Body of pancreas (tissue), 4 donors: ENCODE measurements at places on chromosomes 7 and 10.
A peak's percentile ranks its signal among the peaks of the same experiment; 100 is the strongest.

DNA sequence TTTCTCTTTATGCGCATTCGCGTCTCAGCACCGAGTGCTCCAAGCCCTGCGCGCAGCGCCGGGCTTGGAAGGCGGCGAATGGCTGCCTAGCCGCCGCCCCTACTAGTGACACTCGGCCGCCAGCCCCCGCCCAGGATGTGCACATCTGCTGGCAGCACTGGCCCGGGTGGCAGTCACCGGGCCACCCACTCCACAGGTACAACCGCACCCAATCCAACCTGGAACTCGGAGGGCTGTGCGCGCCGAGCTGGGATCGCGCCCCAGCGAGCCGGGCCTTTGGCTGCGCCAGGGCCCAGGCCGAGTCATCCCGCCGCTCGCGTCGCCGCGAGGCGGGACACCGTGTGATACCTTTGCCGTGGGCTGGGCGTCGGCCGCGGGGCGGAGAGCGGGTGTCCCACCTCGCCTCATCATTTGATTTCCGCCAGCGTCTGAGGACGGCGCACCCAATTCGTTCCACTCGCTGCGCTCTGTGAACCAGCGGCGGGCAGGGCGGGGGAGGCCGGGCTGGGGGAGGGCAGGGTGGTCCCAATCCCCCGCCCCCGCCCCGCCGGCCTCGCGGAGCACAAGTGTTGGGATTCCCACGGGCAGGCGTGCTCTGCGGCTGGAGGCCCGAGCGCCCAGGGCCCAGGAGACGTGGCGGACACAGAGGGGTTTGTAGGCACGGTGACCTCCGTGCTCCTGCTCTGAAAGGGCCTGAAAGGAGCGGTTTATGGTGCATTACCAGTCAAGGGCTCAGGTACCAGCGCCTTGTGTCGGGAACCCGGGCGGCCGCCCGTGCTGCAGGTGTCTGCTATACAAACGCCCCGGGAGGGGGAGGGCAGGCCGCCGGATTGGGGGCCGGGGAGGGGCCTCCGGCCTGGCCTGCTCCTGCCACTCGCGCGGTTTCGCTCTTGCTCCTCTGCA, 17.8 kb upstream of the PTF1A start:
- no peaks in the 10 kb centered on the region for H3K27me3 ChIP-seq
- H3K36me3 ChIP-seq = no peaks in the 10 kb centered on the region

DNA sequence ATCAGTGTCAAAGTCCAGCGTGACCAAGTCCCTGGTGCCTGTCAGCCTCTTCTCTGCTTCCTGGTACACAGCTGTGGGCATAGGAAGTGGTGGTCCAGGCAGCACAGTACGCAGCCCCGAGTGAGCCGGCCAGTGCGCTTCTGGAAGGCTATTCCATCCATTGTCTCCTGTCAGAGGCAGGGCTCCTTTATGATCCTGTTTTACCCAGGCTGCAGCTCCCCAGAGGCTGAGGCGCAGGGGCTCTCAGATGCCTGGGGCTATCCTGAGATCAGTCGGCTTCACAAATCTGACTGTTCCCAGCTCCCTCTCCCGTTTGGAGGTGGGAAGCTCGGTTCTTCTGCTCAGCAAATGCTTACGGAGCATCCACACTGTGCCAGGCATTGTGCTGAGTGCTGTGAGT, 70.3 kb downstream of the LANCL2 start:
- peaks cover 22% of the 10 kb centered on the region for H3K4me1 ChIP-seq

- no peaks in the 10 kb centered on the region for H3K4me1 ChIP-seq
- no peaks in the 10 kb centered on the region for H3K27me3 ChIP-seq
- no peak for DNase-seq
- H3K27ac ChIP-seq = no peak overlapping the region
- H3K4me3 ChIP-seq = no peak overlapping the region
Measured at GRCh38 chr10:13167568-13167967, 6.2 kb downstream of the MCM10 start.

- DNase-seq = no peak
- no peaks in the 10 kb centered on the region for H3K27me3 ChIP-seq
- H3K4me1 ChIP-seq = no peaks in the 10 kb centered on the region
- H3K4me3 ChIP-seq = no peak overlapping the region
- H3K36me3 ChIP-seq = no peaks in the 10 kb centered on the region
- no peak overlapping the region for H3K27ac ChIP-seq
Measured at GRCh38 chr10:24929904-24930303, 22.5 kb downstream of the PRTFDC1 start.

DNA sequence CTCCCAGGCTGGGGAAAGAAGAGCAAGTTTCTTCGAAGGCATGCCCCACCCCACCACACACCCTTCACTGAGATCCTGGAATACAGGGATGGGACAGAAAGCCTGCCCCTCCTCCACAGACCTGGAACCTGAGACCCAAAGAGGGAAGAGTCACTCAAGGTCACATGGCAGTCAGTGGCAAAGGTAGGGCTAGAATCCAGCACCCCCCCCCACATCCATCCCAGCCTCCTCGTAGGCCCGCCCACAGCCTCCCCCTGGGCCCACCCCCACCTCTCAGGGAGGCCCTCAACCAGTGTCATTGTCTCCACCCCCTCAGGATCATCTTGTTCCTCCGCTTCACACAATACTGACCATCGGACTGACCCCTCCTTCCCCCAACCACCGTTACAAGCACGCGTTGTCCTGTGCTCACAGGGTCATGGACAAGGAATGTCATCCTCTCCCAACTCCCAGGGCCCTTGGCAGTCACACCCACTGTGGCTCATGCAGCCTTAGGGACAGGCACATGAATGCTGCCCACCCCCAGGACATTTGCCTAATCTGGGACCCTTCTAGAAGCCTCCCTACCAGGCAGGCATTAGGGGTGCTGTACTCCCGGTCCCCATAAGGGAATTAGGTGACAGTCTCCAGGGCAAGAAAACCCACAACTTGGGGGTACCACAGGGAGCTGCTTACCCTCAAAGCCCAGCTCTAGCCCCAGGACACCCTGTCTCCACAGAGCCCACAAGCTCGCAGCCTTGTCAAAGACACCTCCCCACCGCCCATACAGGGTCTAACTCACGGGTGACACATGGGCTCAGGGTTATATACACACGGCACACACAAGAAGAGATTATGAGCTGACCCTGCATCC, 1.4 kb downstream of the KCNH2 start:
- no peak overlapping the region for H3K4me3 ChIP-seq
- H3K27me3 ChIP-seq = no peaks in the 10 kb centered on the region
- no peak for DNase-seq
- H3K27ac ChIP-seq = no peak overlapping the region
- peaks cover 33% of the 10 kb centered on the region for H3K4me1 ChIP-seq

- no peaks in the 10 kb centered on the region for H3K36me3 ChIP-seq
- H3K27ac ChIP-seq = no peak overlapping the region
- H3K4me3 ChIP-seq = no peak overlapping the region
- no peaks in the 10 kb centered on the region for H3K27me3 ChIP-seq
- DNase-seq = no peak
- H3K4me1 ChIP-seq = no peaks in the 10 kb centered on the region
Measured at GRCh38 chr7:79332091-79332490, 121.4 kb downstream of the MAGI2 start.

DNA sequence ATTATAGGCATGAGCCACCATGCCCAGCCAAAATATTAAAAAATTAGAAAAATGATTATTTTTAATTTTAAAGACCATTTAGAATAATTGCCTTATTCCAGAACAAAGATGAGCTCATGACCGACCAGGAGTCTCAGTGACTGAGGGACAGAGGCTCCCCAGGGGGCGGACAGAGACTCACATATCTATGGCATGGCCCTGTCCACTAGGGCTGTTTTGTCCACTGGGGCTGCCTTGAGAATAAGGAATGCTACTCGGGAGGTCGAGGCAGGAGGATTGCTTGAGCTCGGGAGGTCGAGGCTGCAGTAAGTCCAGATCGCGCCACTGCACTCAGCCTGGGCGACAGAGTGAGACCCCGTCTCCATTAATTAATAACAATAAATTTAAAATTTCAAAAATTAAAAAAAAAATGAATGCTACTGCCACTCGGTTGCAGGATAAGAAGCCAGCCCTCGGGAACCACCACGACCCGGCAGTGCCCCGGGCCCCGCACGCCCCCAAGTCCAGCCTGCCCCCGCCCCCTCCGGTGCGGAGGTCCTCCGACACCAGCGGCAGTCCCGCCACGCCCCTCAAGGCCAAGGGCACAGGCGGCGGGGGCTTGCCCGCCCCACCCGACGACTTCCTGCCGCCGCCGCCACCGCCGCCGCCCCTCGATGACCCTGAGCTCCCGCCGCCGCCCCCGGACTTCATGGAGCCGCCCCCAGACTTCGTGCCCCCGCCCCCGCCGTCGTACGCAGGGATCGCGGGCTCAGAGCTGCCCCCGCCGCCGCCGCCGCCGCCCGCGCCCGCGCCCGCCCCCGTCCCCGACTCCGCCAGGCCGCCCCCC, 128.6 kb downstream of the APBB1IP start:
- no peaks in the 10 kb centered on the region for H3K4me1 ChIP-seq
- H3K4me3 ChIP-seq = peak overlapping the region; percentile 20
- no peaks in the 10 kb centered on the region for H3K36me3 ChIP-seq
- peak; percentile 38 for DNase-seq
- no peak overlapping the region for H3K27ac ChIP-seq
- no peaks in the 10 kb centered on the region for H3K27me3 ChIP-seq

DNA sequence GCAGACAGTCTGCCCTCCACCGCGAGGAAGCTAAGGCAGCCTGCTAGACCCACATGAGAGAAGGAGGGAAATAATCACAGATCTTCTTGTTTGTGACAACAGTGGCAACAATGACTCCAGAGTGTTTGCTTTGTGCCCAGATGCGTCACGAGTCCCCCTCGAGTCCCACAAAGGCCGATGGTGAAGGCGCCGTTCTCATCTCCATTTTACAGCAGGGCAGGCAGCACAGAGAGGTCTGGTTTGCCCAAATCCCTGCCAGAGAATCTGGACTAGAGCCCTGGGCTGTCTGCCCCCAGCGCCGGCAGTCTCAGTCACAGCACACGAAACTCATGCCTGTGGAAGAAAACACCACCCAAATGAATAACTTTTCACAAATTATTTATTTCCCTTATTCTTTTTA, 38.1 kb downstream of the KIAA1549 start:
- no peaks in the 10 kb centered on the region for H3K27me3 ChIP-seq
- no peaks in the 10 kb centered on the region for H3K4me1 ChIP-seq
- no peak overlapping the region for H3K4me3 ChIP-seq
- no peak overlapping the region for H3K27ac ChIP-seq
- no peak for DNase-seq

- DNase-seq = no peak
- H3K4me1 ChIP-seq = no peaks in the 10 kb centered on the region
Measured at GRCh38 chr10:90959826-90960225, 38.9 kb upstream of the ANKRD1 start.

DNA sequence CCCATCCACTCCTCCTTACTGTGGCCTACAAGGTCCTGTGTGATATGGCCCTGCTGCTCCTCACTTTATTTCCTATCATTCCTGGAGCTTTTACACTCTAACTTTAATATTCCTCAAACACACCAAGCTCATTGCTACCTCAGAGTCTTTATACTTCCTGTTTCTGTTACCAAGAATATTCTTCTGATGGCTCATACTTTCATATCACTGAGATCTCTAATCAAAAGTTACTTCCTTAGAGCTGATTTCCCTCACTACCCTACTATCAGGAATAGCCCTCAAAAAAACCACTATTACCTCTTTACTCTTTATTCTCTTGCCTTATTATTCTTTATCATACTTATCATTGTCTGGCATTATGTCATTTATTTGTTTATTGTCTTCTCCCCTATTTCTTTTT, 5.8 kb upstream of the PPP3CB start:
- H3K27me3 ChIP-seq = no peaks in the 10 kb centered on the region
- H3K36me3 ChIP-seq = peaks cover 10% of the 10 kb centered on the region
- no peak overlapping the region for H3K27ac ChIP-seq
- no peak overlapping the region for H3K4me3 ChIP-seq
- no peak for DNase-seq
- peaks cover 1% of the 10 kb centered on the region for H3K4me1 ChIP-seq

- H3K36me3 ChIP-seq = peaks cover 4% of the 10 kb centered on the region
- H3K4me1 ChIP-seq = peaks cover 5% of the 10 kb centered on the region
- no peak for DNase-seq
- H3K27ac ChIP-seq = no peak overlapping the region
- H3K27me3 ChIP-seq = no peaks in the 10 kb centered on the region
Measured at GRCh38 chr7:35839860-35840854, 39.3 kb downstream of the SEPTIN7 start.

DNA sequence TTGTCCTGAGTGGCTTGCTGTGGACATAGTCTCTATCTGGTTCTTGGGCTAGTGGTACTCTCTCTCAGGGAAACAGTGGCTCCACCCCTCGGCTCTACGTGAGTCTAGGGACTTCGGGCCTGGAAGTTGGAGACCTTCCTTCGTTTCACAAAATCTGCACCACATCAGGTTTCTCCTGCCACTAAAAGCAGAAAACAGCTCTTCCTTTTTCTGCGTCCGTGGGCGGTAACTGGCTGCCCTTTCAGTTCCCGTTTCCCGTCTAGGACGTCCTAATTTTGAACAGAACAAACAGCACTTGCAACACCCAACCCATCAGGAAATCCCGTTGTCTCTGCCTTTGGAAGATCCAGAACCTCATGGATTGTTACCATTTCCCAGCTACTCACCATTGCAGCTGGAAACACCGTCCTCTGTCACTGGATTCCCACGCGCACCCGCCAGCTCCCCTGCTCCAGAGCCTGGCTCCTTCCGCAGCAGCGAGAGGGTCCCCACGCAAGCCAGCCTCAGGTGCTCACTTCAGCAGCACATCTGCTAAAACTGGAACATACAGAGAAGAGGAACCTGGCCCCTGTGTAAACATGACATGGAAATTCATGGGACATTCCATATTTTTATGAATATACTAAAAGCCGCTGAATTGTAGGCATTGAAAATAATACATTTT, 311.4 kb upstream of the AKR1E2 start:
- H3K4me1 ChIP-seq = no peaks in the 10 kb centered on the region
- no peak overlapping the region for H3K27ac ChIP-seq
- no peaks in the 10 kb centered on the region for H3K27me3 ChIP-seq
- no peaks in the 10 kb centered on the region for H3K36me3 ChIP-seq
- peak; percentile 74 for DNase-seq
- H3K4me3 ChIP-seq = no peak overlapping the region

GRCh38 chr10:4687397-4687796, 138.6 kb upstream of the AKR1E2 start:
- no peak overlapping the region for H3K27ac ChIP-seq
- DNase-seq = no peak
- H3K4me1 ChIP-seq = no peaks in the 10 kb centered on the region
- no peak overlapping the region for H3K4me3 ChIP-seq
- H3K27me3 ChIP-seq = no peaks in the 10 kb centered on the region

DNA sequence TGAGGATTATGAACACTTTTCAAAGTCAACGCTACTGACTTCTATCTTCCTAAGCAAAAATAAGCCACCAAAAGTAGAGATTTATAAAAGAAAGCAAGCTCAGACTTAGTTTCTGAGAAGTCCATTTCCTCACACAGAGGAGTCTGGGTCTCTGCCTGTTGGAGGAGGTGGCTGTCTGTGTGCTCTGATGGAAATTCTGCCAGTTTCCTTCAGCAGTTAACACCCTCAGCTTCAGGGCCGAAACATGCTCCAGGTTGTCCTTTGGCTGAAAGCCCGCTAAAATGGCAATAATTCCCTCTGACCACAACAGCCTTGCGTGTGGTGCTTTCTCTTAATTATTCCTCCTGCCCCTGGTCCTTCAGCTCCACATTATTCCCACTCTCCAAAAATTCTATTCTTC, 127.8 kb upstream of the LAMB4 start:
- no peaks in the 10 kb centered on the region for H3K36me3 ChIP-seq
- H3K4me3 ChIP-seq = no peak overlapping the region
- DNase-seq = peak; percentile 29
- H3K27ac ChIP-seq = no peak overlapping the region
- no peaks in the 10 kb centered on the region for H3K27me3 ChIP-seq
